Stimulated activated CD8-positive, alpha-beta memory T cell treated with anti-CD3 and anti-CD28 coated beads, Interleukin-4, amount 100 ng/mL, for 1 hour (primary cell): ENCODE measurements at places on chromosomes 5 and 9.

GRCh38 chr5:116577064-116577788, 2.6 kb upstream of the SEMA6A start:
- DNase-seq, result no peak

DNA sequence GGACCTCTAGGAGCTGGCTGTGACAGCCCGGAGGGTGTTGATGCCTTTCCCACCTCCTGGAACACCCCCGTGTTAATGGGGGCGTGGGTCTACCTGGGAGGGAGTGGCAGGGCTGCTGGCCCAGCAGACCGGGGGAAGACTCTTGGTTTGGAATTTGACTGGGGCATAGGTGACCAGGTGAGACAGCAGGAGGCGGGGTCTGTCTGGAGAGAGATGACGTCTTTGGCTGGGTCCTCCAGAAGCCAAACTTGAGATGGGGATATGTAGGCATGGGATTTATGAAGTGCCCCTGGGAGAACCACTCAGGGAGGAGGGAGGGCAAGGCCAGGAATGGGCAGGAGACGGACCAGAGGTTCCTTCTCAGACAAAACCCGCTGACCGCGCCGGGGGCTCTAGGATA, 42.6 kb downstream of the NEK6 start:
- DNase-seq, result no peak

DNA sequence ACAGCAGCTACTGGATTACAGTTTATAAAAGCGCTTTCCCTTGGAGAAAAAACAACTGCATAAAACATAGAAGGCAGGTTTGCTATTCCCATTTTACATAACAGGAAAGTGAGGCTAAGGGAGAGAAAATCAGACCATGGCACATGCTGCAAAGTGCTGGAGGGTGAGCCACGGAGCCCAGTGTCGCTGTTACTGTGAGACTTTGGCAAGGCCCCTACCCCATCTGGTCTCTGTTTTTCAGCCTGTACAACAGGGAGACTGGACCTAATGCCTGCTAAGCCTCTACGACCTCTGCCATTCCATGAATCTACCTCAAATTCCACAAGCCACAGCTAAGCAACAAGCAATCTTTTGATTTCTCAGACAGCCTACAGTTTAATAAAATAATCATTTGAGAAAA, 139.2 kb downstream of the GABBR2 start:
- DNase-seq, result no peak

DNA sequence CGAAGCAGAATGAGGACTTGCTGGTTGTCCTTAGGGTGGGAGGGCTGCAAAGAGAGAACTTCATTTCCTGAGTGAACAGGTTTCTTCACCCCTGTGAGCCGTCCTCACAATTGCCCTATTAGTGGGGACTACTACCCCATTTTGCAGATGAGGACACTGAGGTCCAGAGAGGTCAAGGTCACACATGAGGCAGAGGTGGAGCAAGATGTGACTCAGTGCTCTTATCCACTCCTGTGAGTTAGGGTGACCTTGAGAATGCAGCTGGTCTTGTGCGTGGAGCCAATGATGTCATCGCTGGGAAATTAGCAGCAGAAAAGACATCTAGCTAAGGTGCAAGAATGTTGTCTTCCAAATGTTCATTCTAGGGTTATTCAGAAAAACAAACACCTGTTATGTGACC, 26.9 kb downstream of the GPRIN1 start:
- DNase-seq, result no peak

DNA sequence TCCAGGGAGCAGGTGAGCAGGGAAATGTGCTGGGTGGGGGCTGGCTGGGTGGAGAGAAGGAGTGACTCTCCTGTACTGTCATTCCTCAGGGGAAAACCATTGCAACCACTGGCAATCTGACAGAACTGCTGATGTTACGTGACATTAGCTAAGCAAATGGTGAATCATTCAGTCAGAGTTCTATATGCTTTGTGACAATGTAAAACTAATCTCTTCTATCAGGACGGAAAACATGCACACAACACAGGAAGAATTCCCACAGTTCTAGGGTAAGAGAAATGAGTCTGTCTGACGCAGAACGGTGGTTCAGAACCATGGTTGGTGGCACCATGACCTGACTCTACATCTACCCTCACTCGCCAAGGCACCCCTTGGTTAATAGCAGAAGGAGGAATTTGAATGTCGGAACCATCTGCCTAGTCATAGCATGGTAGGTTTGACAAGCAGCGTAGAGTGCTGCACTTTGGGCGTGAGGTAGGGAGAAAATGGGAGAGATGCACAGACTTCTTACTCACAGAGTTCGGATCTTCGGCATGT, 243.6 kb upstream of the PANK3 start:
- no peak for DNase-seq

DNA sequence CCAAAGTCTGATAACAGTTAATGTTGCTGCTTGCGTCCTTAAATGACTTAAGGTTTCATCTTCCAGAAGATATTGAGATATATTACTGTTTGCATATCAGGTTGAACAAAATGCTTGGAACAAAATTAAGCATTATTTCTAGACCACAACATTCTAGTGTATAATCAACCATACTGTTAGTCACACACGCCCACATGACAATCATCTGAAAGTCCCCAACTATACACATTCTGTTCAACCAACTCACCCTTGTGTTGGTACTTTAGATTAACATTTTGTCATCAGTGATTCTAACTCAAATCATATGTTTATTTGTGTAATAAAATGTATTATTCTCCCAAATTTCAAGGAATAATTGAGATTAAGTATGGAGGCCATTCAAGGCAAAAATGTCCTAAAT, 47.3 kb downstream of the LURAP1L start:
- DNase-seq, result no peak

DNA sequence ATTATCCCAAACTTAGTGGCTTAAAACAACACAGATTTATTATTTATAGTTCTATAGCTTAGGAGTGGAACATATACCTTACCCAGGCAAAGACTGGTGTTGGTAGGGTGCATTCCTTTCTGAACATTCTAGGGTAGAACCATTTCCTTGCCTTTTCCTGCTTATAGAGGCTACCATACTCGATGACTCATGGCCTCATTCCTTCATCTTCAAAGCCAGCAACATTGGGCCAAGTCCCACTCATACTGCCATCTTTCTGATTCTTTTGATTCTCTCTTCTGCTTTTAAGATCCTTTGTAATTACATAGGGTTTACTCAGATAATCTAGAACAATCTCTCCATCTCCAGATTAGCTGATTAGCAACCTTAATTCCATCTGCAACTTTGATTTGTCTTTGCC, 452.7 kb upstream of the KLF4 start:
- DNase-seq, result no peak
